ENCODE measurements at places on chromosomes 2 and 18. TPM values are rescaled to one million over a fixed set of nuclear protein-coding genes. Genes with fewer than 3 reads are reported as not detected.

GRCh38 chr18:56258178-56258577 lies 380.2 kb downstream of the TXNL1 start:
- no peaks in the 10 kb centered on the region for H3K36me3 ChIP-seq
- H3K4me1 ChIP-seq: no peaks in the 10 kb centered on the region
- H3K27ac ChIP-seq: no peak overlapping the region
- no peak overlapping the region for H3K4me3 ChIP-seq

- H3K27me3 ChIP-seq: no peaks in the 10 kb centered on the region
- DNase-seq: no peak
- no peaks in the 10 kb centered on the region for H3K36me3 ChIP-seq
- H3K27ac ChIP-seq: peak overlapping the region; percentile 56
These were observed 1.1 kb downstream of the EMILIN1 start for GRCh38 chr2:27079233-27080139.

MALL gene
- total RNA-seq: not detected

GRCh38 chr2:157032017-157032416 lies 225.5 kb upstream of the GALNT5 start:
- H3K4me3 ChIP-seq: no peak overlapping the region
- no peak overlapping the region for H3K27ac ChIP-seq
- no peaks in the 10 kb centered on the region for H3K36me3 ChIP-seq
- DNase-seq: no peak
- no peaks in the 10 kb centered on the region for H3K4me1 ChIP-seq

NOSTRIN gene
- total RNA-seq: not detected

Measured in activated naive CD8-positive, alpha-beta T cell treated with anti-CD3 and anti-CD28 coated beads, Interleukin-2, amount 10 ng/mL, durations not matched to agents 7 days and 5 days (primary cell).